ENCODE measurements at places on chromosomes 11 and 22.

GRCh38 chr11:78011301-78011700, 11.8 kb downstream of the KCTD14 start:
- DNase-seq: no peak

- DNase-seq: no peak
Measured at GRCh38 chr11:27842290-27842689, 142.0 kb upstream of the BDNF start.

- DNase-seq: no peak
Measured at GRCh38 chr11:121265586-121265985, 27.0 kb upstream of the SC5D start.

- DNase-seq: no peak
Measured at GRCh38 chr11:69205743-69206612, 50.2 kb downstream of the SMIM38 start.

DNA sequence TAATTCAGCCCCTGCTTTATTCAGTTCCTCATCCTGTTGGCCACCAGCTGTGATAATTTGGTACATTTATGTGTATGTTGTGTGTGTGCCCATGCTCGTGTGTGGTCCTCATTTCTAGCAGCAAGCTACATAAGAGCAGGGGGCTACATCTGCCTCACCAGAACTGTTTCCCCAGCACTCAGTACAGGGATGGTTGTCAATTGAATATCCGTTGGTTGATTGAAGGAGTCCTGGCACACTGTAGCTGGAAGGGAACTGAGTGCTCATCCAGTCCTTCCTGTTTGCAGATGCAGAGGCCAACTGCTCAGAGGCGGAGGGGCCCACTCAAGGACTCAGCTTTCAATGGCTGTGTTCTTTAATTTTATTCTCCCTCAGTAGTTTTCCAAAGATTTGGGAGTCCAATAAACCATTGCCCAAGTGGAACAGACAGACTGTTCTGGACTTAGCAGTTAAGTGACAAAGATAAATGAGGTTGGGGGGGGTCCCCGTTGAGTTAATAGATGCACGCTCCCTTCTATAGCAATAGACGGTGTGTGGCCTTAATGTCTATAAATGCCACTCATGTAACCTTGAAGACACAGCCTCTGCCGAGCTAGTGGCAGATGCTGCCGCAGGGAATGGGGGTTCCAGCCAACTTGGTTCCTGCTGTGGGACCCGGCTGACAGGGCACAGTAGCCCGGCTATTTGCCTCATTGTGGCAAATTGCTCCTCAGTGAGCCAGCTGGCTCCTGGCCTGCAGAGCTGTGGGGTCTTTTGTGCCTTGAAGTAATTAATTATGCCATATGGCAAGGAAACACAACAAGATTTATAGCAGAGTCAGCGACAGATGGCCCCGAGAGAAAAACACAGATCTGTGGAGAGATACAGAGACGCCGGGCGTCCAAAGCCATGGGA, 71.4 kb upstream of the GRK3 start:
- DNase-seq: no peak

DNA sequence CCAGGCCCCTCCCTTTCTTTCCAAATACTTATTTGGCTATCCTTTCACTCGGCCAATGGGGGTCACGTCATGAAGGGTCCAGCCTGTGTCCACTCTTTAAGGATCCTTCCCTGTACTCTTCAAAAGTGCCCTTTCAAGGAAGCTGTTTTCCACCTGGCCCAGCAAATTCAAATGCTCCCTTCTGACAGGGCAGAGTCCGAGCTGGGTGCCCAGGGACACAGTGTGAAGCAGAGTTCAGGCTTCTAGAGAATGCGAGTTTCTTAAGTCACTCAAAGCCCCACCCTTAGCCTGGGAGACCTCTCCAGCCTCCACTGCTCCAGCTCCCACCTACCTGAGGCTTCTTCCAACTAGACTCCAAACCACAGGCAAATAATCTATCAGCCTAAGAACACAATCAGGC, 5.5 kb upstream of the APOA1 start:
- DNase-seq: no peak
